ENCODE measurements at places on chromosomes 11 and 22.

- no peak for DNase-seq
Measured at GRCh38 chr22:19480173-19480568, 451 bp downstream of the CDC45 start.

- no peak for DNase-seq
Measured at GRCh38 chr11:35491231-35491871, 34.1 kb downstream of the PAMR1 start.

- no peak for DNase-seq
Measured at GRCh38 chr22:27370269-27370668, 431.3 kb downstream of the MN1 start.

- DNase-seq: no peak
Measured at GRCh38 chr22:46812788-46813187, 50.3 kb downstream of the TBC1D22A start.
